DMS79 (cell line): ENCODE measurements at places on chromosomes 2 and 18.

GRCh38 chr2:225534697-225535096 lies 135.2 kb downstream of the NYAP2 start:
- DNase-seq = no peak

DNA sequence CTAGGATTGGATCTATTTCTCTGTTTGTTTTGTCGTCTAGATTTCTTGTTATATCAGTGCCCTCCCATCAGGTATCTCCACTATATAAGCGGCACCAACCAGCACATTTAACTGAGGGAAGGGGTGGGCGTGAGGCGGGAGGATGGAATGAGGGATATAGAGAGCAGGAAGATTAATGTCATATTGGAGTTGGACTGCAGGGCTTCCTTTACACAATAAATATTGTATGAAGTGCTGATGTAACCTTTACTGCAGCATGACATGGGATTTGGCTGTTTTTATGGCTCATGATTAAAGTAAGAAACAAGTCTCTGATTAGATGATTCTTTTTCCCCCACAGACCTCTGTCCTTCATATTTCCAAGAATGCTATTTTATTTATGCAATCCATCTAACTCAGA lies 54.8 kb downstream of the TMEM200C start:
- DNase-seq = no peak

DNA sequence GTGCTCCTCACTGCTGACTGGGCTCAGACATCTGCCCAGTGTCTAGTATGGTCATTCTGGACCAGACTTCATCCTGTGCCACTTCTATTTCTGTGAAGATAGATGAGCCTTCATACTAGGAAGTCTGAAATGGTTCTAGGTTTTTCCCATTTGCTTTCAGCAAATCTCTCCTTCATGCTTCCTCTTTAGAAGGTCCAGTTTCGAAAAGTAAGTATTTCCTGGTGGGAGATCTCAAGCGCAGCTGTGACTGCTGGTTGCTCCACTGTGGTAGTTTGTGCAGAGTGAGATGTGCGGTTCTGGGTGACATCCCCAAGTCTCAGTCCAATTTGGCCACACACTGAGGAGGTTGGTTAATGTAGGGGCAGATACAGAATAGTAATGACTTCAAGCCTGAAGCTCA lies 14.4 kb downstream of the IL36B start:
- DNase-seq = no peak

- DNase-seq = no peak
Measured at GRCh38 chr2:130786076-130786475, 30.7 kb downstream of the AMER3 start.

GRCh38 chr18:28075501-28075900 lies 101.4 kb downstream of the CDH2 start:
- no peak for DNase-seq
